ENCODE measurements at places on chromosomes 3 and 15.

- no peak for DNase-seq
Measured at GRCh38 chr15:67199881-67200763, 54.3 kb downstream of the AAGAB start.

DNA sequence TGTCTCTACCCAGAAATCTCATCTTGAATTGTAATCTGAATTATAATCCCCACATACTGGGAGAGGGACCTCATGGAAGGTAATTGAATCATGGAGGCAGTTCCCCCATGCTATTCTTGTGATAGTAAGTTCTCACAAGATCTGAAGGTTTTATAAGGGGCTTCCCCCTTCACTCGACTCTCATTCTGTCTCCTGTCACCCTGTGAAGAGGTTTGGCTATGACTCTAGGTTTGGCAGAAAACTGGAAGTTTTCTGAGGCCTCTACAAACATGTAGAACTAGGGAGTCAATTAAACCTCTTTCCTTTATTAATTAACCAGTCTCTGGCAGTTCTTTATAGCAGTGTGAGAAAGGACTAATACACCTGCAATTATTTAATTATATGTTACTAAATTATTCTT lies 125.2 kb upstream of the TGFBR2 start:
- no peak for DNase-seq

- no peak for DNase-seq
Measured at GRCh38 chr3:156050918-156051317, 69.5 kb upstream of the KCNAB1 start.

- DNase-seq = no peak
Measured at GRCh38 chr3:186990878-186991308, 60.6 kb downstream of the ST6GAL1 start.

- DNase-seq = no peak
Measured at GRCh38 chr3:115251509-115251908, 104.4 kb upstream of the ZBTB20 start.

DNA sequence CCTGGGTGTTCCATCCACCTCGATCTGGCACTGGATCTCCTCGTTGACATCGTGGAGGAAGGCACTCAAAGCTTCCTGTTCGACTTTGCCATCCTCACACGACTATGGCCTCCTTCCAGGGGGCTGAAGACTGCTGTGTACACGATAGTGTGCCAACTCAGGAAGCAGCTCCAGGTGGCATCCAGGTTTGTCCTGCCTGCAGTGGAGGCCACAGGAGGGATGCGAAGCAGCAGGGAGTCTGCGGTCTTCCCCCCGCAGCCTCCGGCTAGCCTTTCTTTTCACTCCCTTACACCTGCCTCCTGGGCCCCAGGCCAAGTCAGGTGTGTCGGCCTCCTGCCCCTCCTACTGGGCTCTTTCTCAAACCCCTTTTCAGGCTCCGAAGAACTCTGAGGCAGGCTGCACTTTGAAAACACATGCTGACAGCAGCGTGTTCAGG lies 32.2 kb downstream of the SYNM start:
- no peak for DNase-seq
